ENCODE measurements at places on chromosomes 2 and 18. TPM values are rescaled to one million over a fixed set of nuclear protein-coding genes. Genes with fewer than 3 reads are reported as not detected.

Gene IL36G
- total RNA-seq = not detected

Gene RAB27B
- total RNA-seq = 2.0 TPM

Gene RIT2
- total RNA-seq = not detected

Gene NBAS
- 125 TPM for total RNA-seq

Gene GDF7
- total RNA-seq = not detected

Gene CD28
- total RNA-seq = under 0.01 TPM

Gene GKN2
- total RNA-seq = not detected

Gene CPLX4
- not detected for total RNA-seq

Gene LRATD1
- total RNA-seq = under 0.01 TPM

Gene PLB1
- total RNA-seq = 2.0 TPM

Gene DSG2
- 0.73 TPM for total RNA-seq

Gene DSG4
- not detected for total RNA-seq

Gene PID1
- total RNA-seq = 21.1 TPM

Gene KCNG2
- 0.73 TPM for total RNA-seq

Gene SPP2
- total RNA-seq = not detected

Gene ARHGEF33
- total RNA-seq = 0.29 TPM

Gene POTEI
- total RNA-seq = not detected

Gene TNFRSF11A
- total RNA-seq = 0.66 TPM

Gene OST4
- total RNA-seq = 409 TPM

Gene BOK
- 17.2 TPM for total RNA-seq

Gene LGALSL
- total RNA-seq = 1.5 TPM

Gene HNRNPA3
- 24.6 TPM for total RNA-seq

Gene AKAIN1
- total RNA-seq = not detected

Gene KLHL14
- not detected for total RNA-seq

Gene CREG2
- 0.83 TPM for total RNA-seq

Gene SP140
- total RNA-seq = 0.87 TPM

Gene IL1R1
- 105 TPM for total RNA-seq

Gene CELF4
- not detected for total RNA-seq

Gene DGKD
- 9.8 TPM for total RNA-seq

Gene FMNL2
- 46.4 TPM for total RNA-seq

Gene CD8B2
- not detected for total RNA-seq

Gene EGR4
- total RNA-seq = 0.83 TPM

Gene RTKN
- 22.3 TPM for total RNA-seq

Gene DSG1
- total RNA-seq = not detected

Gene GIGYF2
- total RNA-seq = 54.5 TPM

Gene PTH2R
- not detected for total RNA-seq

Gene ALPP
- under 0.01 TPM for total RNA-seq

Gene SNTG2
- not detected for total RNA-seq

Gene HOXD11
- not detected for total RNA-seq

Gene DTNA
- total RNA-seq = 17.5 TPM

Gene CHMP3
- total RNA-seq = 139 TPM

Gene NDC80
- total RNA-seq = 1.7 TPM

Gene B3GNT7
- total RNA-seq = 0.33 TPM

Gene LRRC30
- total RNA-seq = not detected

Gene MYCN
- not detected for total RNA-seq

Gene LONRF2
- under 0.01 TPM for total RNA-seq

Gene TMEM163
- total RNA-seq = not detected

Gene AP1S3
- total RNA-seq = 2.6 TPM
